ENCODE measurements at places on chromosomes 2 and 18.

DNA sequence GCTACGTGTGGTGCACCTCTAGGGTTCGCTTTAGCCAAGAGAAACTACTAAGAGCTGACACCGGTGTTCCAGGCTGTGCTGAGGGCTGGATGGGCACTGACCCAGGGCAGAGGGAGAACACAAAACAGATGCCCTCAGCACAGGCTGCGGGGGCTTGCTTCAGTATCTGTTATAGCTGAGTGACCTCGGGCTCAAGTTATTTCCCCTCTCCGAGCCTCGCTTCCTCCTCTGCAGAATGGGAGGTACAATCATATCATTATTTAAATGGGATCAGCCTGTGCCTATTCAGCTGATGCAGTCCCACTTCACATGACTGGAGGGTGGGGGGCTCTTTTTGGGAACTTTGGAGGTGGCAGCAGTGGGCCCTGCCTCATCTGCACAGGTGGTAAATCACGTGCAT lies 156.1 kb upstream of the APCDD1 start:
- DNase-seq = no peak

DNA sequence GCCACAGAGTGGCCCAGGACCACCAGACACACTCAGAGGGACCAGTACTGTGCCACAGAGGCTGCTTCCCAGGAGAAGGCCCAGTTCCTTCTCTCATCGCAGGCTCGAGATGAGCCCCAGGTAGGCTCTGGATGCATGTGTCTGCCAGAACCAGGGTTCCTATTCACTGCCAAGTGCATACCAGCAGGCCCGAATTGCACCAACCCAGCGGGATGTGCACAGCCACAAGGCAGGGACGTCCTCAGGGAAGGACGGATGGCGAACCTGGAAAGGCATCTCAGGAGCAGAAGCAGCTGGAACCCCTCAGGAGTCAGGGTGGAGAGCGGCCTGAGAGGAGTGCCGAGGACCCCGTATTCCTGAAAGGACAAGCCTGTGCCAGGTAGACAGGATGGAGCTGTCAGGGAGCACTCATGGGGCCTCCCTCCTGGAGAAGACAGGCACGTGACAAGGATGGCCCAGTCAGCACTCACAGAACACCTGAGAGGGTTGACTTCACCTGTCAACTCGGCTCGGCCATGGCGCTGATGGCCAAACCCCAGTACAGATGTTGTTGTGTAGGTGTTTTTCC lies 73.7 kb downstream of the PTGR3 start:
- DNase-seq = no peak

DNA sequence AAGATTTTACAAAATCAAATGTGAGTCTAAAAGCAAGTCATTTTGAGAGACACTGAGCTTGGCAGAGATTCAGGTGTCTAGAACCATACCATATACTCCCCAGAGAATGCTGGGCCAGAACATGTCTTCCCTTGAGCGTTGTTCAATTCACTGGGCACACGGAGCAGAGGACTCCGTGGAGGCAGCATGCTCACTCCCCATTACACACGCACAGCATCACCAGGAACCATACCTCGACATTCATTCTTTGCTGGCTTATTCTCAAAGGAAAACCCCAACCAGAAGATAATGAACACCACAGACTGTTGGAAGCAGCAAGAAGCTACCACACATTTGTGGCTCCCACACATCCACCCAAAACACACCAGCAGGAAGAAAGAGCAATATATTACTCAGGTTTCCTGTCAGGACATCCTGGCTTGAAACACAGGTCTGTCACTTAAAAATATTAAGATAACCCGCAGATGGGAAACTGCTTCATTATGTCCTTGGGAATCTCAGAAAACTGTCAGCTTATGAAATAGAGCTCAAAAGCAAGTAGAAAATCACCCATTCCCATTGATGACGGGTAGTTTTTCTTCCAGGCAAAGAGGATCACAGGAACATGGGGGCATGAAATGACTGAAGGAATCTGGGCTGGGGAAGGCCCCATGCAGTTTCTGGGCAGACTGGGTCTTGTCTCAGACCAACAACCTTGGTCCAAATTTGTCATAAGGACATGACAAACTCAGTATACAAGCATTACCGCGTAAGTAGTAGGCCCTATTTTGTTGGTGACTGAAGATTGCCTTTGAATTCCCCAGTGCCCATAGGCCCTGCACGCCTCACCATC lies 46.4 kb downstream of the PCBP1 start:
- peak; percentile 63 for DNase-seq

DNA sequence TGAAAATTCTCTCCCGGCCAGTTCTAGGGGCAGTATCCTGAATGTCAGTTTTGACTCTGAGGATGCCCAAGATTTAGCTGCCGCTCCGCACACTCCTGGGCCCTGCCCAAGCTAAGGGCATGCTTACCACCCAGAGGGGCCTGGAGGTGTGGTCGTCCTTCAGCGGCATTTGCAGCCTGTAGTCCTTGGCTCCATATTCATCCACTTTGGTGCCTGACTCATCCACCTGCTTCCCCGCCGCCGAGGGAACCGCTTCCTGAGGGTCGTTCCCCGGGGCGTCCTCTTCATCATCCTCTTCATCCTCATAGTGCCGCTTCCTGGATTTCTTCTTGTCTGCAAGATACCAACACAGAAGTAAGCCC lies 577 bp downstream of the ERCC3 start:
- no peak for DNase-seq

- no peak for DNase-seq
Observed at GRCh38 chr18:9337873-9338272, 3.3 kb downstream of the TWSG1 start.

DNA sequence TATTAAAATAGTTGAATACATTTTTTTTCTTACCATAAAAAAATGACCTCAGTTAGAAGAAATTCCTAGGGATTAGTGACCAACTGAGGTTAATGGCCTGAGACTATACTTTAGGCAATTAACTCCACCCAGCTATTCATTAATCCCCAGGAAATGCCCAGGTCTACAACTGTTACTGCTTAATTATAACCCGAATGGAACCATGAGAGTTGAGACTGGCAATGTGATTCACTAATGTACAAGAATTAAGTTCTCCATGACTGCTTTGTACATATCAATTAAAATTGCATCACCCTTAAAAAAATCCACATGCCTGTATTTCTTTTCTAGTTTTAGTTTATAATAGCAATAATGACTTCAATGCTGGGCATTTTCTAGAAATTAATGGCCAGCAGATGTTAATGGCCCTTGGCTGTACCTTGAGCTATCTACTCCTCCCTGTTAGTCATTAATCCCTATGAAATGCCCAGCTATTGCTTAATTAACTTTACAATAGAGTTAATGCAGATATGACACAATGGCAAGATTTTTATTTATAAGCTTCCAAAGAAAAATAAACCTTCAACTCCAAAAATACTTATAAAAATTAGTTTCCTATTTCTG lies 44.1 kb downstream of the ERBB4 start:
- DNase-seq = no peak

DNA sequence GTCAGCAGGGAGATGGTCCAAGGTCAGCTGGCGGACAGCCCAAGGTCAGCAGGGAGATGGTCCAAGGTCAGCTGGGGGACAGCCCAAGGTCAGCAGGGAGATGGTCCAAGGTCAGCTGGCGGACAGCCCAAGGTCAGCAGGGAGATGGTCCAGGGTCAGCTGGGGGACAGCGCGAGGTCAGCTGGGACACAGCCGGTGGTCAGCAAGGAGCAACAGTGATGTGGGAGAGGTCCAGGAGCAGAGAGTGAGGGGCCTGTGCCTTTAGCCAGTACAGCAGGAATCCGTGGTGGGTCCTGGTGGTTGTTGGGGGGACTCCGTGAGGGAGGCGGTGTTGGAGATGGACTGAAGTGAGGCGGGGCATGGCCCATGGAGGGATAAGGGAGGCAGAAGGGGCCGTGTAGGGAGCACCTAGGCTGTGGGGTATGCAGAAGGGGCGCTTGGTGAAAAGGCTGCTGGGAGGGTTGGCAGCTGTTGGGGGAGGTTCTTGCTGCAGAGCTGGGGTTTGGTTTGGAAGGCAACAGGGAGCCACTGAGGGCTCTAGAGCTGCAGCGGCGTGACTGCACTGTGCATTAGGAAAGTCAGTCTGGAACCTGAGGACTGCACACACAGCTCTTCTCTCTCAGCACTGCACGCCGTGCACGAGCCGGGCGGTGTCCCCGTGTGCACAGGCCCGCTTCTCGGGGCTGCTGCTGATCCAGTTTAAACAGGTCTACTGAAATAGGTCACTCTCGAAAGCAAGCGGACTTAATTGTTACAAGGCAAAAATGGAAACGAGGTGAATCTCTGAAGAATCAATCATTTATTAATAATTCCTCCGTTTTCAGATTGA lies 76.2 kb upstream of the HDAC4 start:
- DNase-seq = no peak

- DNase-seq = no peak
Observed at GRCh38 chr2:20596973-20597859, 53.7 kb downstream of the HS1BP3 start.

DNA sequence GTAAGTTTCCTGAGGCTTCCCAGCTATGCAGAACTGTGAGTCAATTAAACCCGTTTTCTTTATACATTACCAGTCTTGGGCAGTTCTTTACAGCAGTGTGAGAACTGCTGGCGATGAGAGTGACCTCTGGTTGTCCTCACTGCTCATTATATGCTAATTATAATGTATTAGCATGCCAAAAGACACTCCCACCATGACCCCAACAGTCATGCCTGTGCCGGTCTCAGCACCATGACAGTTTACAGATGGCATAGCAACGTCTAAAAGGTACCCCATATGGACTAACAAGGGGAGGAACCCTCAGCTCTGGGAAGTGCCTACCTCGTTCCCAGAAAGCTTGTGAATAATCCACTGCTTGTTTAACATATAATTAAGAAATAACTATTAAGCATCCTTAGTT lies 8.1 kb upstream of the IL1A start:
- DNase-seq = no peak

- no peak for DNase-seq
Observed at GRCh38 chr2:207694811-207695281, 16.6 kb upstream of the CCNYL1 start.

DNA sequence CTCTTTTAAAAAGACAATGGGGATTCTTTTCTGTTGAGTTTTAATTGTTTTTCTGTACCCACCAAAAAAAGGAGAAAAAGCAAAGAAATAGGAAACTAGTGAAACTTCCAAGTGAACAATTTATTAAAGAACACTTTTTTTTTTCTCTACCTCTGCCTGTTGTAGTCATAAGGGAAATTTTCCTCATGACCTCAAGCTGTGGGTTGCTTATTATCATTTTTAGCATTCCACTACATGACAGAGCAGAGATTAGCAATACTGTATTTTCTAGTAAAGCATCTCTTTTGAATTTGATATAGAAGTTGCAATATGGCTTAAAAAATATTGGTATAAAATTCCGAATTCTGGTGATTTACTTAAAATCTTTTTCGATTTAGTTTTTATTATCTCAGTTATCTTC lies 87.9 kb upstream of the LRRTM1 start:
- DNase-seq = no peak

DNA sequence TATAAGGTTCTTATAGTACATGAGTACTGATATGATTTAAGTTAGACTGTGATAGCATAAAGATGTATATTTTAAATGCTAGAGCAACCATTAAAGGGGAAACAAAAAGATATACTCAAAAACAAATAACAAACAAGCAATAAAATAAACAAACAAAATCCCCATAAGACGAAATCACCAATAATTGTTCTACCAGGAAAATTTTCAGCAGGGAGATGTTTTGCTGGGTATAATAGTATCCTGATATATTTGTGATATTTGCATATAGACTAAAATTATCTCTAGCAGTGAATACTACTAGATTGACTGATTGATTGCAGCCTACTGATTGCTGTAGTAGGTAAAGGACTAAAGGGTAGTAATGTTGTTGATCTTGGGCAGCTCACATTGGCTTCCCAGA lies 177.4 kb downstream of the TMEM182 start:
- no peak for DNase-seq

DNA sequence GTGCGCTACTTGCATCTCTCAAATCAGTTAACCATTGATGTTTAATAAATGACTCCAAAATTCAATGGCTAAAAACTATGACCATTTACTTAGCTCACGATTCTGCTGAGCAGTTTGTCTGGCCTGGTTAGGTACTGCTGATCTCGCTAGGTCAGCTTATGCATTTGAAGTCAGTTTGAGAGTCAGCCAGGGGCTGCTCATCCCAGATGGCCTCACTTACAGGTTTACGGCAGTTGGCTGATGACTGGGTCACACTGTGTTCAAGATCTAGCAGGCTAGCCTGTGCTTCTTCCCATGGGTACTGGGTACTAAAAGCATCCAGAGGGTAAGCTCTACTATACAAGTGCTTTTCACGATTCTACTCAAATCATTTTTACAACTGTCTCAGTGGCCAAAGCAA lies 122.1 kb downstream of the DLGAP1 start:
- DNase-seq = no peak

DNA sequence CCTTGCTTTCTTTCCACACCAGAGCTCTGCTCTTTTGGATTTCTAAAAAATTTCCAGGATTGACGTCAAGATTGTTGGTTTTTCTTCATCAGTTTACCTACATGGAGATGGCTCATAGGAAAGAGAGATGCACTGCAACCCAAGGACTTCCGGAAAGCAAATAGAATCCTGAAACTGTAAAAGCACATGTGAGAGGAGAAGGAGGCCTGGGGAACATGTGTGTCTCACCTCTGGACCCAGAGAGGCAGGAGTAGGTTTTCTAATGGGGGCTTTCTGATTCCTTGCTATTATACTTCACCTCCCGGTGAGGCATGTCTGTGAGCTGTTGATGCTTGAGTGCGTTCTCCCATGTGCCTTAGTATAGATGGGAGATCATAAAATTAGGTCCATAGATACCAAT lies 362.8 kb downstream of the DCDC2C start:
- no peak for DNase-seq

Measured in NCI-H2107 (cell line).